Naive thymus-derived CD4-positive, alpha-beta T cell (primary cell): ENCODE measurements at places on chromosomes 2 and 18. TPM values are rescaled to one million over a fixed set of nuclear protein-coding genes. Genes with fewer than 3 reads are reported as not detected.

Gene C2orf81
- 6.8 TPM for total RNA-seq

Gene SLC4A3
- total RNA-seq = 3.4 TPM

Gene KATNAL2
- 1.7 TPM for total RNA-seq

Gene CNTNAP5
- total RNA-seq = not detected

Gene SLC5A7
- total RNA-seq = not detected in 2 replicates

Gene ZNF407
- 21.8 and 23.1 TPM in 2 replicates for total RNA-seq

Gene AMMECR1L
- total RNA-seq = 15.6 TPM

Gene TRIM54
- not detected for total RNA-seq

Gene GPR45
- total RNA-seq = not detected

Gene TTL
- 13.3 TPM for total RNA-seq

Gene FEV
- not detected for total RNA-seq

Gene STAT4
- total RNA-seq = 114 TPM

Gene PCARE
- not detected in 2 replicates for total RNA-seq

Gene MARCO
- total RNA-seq = not detected
